Activated T-helper 1 cell treated with anti-CD3 and anti-CD28 coated beads, Interleukin-2, amount 50 U/mL, for 16 hours (primary cell): ENCODE measurements at places on chromosomes 1 and 21.

GRCh38 chr1:165452336-165453130, 7.6 kb upstream of the RXRG start:
- DNase-seq: no peak

DNA sequence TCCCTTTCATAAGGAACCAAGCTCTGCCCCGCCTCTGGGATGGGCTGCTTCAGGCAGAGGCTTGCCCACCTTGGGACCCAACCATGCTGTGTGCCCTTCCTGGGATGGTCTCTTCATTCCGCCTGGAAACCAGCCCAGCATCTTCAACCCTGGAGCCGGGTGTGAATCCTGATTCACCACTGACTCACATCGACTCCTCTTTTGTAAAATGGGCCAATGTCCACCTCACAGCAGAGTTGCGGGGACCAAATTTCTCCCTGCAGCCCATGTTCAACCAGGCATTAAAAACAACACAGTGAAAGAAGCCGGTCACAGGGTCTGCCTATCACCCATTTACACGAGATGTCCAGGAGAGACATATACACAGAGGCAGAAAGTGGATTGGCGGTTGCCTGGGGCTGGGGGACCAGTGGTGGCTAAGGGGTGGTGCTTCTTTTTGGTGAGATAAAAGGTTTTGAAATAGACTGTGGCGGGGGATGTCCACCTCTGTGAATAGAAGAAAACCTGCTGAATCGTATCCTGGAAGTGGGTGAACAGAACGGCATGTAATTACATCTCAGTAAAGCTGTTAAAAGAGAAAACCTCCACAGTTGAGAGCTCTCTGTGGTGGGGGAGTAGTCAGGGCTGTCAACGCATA, 6.9 kb upstream of the GPR153 start:
- no peak for DNase-seq

DNA sequence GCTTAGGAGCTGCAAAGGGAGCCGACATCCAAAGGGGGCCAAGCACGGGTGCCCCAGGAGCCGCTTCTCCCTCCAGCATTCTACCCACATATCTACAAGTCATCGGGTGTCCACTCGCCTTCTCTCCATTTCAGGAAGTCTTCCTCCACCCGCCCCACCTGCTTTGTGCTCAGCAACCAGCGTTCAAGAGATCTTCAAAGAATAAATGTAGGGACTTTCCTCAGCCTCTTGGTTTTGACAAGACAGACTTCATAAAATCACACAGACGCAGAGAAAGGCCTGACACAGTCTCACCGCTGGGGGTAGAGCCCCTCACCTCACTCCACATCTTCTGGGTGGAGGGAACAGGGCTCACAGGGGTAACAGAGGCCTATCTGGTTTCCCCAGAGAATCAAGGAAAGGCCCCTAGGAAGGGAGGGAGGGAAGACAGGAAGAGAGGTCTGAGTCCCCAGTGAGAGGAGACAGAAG, 49.5 kb downstream of the SSBP3 start:
- no peak for DNase-seq

GRCh38 chr1:183506561-183506960, 34.3 kb downstream of the SMG7 start:
- no peak for DNase-seq

DNA sequence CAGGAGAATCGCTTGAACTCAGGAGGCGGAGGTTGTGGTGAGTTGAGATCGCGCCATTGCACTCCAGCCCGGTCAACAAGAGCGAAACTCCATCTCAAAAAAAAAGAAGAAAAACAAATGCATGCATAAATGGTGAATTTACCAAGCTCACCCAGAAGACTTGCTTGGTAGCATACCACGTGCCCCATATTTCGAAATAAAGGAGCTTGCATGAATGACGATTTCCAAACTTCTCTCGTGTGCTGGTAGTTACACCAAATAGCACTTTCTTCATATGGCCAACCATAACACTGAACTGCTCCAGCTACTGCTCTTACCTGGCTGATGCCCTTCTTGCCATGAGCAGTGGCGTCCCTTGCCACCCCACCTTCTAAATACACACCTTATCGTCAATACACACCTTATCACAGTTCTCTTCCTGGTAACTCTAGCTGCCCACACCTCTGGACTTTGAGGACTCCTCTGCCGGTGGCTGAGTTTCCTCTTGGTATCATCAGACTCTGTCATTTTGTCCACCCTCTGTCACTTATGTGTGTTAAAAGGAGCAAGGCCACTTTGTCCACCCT, 2.8 kb downstream of the DOP1B start:
- no peak for DNase-seq

GRCh38 chr1:29388170-29388569, 151.8 kb downstream of the PTPRU start:
- no peak for DNase-seq

GRCh38 chr1:43931711-43932660, 1.6 kb upstream of the ARTN start:
- DNase-seq: no peak

DNA sequence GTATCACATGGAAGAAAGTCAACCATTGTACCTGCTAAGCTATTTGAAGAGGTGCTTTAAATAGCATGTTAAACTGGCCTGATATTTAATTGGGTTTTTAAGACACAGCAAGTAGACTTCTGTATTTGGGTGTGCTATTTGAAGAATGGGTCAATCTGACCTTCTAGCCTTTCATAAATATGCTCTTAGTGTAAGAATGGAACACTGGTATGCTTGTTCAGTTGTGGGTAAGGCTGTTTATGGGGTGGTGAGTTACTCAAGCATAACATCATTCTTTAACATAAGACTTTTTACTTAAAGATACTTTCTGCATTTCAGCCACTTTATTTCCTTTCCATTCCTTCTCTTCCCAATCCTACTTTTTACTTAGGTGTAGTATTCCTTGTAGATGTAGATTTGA, 21.4 kb downstream of the AHCYL1 start:
- no peak for DNase-seq

GRCh38 chr1:116172666-116173065, 61.5 kb downstream of the MAB21L3 start:
- no peak for DNase-seq

GRCh38 chr1:17199267-17200044, 5.5 kb upstream of the PADI1 start:
- DNase-seq: no peak

DNA sequence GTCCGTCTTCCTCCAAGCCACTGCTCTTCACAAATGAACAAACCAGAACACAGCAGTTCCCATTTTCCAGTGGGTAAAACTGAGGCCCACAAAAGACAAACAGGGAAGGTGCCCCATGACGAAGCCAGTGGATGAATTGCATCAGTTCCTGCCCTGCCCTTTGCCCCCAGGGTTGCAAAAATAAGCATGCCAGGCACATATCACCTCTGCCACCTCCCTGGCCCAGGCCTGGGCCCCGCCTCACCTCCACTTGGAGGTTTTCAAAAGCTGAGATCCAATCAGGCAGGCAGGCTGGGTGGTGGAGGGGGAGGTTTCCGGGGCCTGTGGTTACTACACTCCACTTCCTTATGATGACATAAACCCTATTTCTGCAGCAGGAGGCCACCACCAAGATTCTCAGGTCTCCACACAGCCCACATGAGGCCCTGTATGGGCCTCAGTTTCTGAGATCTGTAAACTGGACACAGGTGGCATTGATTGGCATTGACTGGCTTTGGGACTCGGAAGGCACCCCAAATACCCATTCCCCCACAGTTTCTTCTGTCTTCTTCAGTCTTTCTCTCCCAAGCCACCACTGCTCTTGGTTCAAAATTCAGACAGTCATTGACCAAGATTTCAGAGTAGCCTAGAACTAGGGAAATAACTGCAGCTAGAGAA, 4.1 kb downstream of the KIF21B start:
- peak; percentile 79 for DNase-seq

- no peak for DNase-seq
Measured at GRCh38 chr1:233587958-233588799, 25.7 kb upstream of the KCNK1 start.

GRCh38 chr1:1260843-1261560, 12.7 kb downstream of the UBE2J2 start:
- DNase-seq: no peak

DNA sequence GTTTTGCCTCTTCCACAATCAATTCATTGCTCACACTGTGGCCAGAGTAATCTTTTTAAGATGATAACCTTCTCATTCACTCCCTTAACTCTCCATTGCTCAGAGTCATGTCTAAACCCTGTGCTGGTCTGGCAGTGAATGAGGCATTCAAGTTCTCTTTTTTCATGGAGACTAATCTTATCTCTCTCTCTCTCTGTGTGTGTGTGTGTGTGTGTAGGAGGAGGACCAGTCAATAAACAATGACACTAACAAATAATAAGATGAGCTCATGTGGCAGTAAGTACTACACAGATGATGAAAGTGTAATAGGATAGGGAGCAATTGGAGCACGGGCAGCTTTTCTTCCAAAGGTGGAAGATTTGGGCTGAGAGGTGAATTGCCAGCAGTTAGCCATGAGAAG, 122.0 kb upstream of the B3GALT2 start:
- no peak for DNase-seq

GRCh38 chr1:233215135-233215760, 80.3 kb downstream of the PCNX2 start:
- DNase-seq: no peak

DNA sequence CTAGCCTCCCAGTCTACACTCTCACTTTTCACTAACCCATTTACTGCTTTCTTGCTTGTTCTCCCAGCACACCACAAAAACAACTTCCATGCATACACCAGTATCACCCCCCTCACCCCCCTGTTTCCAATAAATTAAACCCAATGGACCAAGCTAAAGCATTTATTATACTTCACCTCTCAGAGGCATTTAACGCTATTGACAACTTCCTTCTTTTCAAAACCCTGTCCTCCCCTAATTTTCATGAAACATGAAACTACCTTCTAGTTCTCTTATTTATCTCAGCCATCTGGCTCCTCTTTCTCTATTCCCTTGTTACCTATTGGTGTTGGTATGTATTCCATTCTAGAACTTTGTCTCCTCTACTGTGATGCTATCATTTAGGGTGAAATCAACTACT, 32.3 kb downstream of the PTPRC start:
- no peak for DNase-seq

- no peak for DNase-seq
Measured at GRCh38 chr1:100530880-100531487, 7.0 kb upstream of the GPR88 start.

GRCh38 chr1:183461350-183461749, 10.9 kb upstream of the SMG7 start:
- DNase-seq: no peak

DNA sequence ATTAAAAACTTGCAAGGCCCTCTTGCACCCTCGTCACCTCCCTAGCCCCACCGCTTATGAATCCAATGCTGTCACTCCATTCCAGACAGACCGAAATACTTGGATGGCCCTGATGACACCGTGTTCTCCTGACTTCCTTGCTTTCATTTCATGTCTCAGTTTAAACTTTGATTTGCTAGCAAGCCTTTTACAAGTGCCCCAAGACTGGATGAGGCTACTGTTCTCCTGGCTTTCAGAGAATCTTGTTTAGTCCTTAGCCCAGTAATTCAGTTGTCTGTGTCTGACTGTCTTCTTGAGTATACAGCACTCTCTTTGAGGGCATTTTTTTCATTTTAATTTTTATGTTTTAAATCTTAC, 824 bp upstream of the IFI44L start:
- DNase-seq: no peak

GRCh38 chr1:232911027-232911599, 39.3 kb upstream of the NTPCR start:
- DNase-seq: no peak

DNA sequence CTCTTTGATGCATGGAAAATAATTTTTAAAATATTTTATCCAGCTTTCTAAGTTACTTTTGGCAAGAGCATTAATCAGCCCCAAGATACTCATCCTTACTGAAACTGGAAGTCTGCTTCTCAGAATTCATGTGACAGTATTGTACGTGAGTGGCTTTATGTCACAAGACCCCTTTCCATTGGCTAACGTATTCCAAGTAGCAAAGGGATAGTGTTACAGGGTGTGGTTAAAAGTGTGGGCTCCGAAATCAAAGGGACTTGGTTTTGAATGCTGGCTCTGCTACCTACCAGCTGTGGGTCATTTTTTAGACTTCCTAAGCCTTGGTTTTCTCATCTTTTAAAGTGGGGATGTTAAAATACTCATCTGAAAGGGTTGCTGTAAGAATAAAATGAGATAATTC, 91.7 kb downstream of the RHOU start:
- DNase-seq: no peak

GRCh38 chr1:55071477-55071876, 32.1 kb downstream of the PCSK9 start:
- DNase-seq: no peak

- DNase-seq: no peak
Measured at GRCh38 chr1:24389231-24389678, 24.3 kb downstream of the STPG1 start.

DNA sequence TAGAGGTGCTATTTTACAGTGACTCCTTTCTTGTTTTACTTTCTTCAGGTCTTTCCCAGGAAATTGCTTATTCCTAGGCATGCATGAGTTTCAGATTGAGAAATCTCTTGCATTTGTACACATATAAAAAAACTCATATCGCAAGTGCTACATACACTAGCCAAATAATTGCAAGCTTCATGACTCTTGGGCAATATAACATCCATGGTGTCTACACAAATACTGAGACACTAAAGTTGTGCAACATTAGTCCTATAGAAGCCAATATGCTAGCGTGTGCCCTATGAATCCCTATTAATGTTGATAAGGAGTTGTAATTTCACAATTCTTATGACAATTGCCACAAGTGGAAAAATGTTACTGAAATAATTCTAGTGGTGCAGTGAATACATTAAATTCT, 591.0 kb downstream of the ADGRL2 start:
- no peak for DNase-seq

DNA sequence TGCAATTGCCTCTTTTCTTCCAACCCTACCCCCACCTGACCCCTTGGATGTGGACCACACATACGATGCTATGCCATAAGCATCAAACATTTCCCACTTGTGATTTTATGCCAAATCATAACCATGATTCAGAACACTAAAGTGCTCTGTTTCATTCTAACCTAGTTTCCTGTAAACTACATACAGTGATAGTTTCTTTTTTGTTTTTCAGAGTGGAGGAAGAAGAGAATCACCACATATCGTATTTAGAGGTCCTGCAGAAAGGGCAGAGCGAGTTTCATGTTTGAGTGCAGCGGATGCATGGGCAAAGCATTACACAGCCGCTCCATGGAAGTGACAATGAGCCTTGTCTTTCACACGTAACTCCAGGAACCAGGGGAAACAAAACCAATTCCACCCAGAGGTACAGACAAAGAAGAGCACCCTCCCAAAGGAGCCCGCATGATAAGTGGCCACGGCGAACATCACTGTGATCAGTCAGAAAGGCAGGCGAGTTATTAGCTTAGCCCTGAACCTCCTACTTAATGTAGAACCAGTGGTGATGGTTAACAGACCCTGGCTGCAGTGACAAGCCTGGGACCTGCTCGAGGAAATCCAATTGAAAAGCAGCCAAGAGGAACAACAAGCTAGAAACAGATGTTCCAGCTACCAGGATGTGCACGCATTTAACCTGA, 64.0 kb upstream of the ZNF281 start:
- DNase-seq: no peak
